GM12864 (cell line): ENCODE measurements at places on chromosomes 16 and 17.

GRCh38 chr16:17160285-17160853, 310.4 kb downstream of the XYLT1 start:
- no peak for DNase-seq

- DNase-seq, result no peak
Measured at GRCh38 chr16:3518986-3519348, 18.2 kb downstream of the CLUAP1 start.

GRCh38 chr17:33934696-33935095, 320.4 kb upstream of the CCL2 start:
- no peak for DNase-seq

DNA sequence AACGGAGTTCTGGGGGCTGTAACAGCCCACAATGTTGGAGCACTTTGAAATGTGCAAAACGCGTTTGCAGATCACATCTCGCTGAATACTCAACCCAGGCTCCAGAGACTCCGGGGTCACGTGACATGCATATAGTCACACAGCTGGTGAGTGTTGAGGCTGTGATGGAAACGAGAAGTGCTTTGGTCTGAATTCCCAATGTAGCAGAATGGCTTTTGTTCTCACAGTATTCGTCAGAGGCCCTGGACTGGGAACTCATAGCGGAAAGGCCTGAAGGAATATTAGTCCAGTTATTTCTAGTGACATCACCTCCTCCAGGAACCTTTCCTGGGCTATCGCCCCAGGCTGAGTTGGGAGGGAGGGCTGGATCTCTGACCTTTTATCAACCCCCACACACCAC, 95.8 kb upstream of the CRHR1 start:
- DNase-seq, result no peak

- no peak for DNase-seq
Measured at GRCh38 chr16:49439050-49439449, 65.4 kb downstream of the C16orf78 start.

DNA sequence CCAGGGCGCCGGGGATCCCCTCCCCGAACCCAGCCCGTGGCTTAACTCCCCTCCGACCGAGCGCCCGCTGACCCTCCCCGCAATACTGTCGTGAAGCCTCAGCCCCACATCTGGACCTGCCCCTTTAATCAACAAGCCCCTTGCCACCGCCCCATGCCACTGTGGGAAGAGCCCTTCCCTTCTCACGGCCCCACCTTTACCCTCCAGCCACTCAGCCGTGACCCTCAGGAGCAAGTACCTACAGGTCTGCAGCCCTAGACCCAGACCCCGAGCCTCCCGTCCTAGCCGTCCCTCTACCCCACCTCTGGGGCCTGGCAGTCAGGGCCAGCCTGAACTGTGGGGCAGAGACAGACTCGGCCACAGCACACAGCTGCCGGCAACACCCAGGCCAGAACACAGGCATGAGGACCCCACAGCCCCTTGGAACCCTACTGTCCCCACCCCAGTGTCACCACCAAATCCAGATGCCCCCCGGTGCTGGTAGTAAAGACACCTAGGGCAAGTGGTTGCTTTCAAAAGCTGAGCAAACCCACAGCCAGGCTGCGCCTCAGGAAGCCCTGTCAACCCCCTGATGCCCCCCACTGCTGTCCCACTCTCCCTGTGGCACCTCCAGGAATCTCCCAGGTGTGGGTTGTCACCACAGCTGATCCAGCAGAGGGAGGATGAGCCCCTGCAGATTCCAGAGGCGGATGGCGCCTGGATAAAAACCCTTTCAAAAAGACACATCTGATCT, 1.4 kb downstream of the NXPH3 start:
- DNase-seq, result no peak

DNA sequence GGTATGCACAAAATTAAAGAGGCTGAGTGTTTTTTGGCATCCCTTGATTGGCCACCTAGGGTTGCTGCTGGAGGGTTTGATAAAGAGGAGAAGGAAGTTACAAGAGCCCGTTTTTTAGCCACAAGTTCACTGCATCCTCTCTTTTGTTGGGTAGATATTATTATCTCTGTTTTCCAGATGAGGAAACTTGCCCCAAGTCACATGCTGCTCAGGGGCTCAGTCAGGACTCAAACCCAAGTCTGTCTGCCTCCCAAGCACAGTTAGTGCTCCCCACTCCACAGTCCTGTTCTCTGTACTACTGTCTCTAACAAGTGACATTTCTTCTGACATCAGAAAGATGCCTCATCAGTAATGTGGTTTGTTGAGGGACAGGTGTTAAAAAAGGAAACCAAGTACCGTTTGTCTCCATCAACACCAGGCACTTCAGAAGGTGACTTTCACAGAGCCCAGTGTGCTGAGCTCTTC, 1.4 kb downstream of the NT5M start:
- DNase-seq, result no peak

DNA sequence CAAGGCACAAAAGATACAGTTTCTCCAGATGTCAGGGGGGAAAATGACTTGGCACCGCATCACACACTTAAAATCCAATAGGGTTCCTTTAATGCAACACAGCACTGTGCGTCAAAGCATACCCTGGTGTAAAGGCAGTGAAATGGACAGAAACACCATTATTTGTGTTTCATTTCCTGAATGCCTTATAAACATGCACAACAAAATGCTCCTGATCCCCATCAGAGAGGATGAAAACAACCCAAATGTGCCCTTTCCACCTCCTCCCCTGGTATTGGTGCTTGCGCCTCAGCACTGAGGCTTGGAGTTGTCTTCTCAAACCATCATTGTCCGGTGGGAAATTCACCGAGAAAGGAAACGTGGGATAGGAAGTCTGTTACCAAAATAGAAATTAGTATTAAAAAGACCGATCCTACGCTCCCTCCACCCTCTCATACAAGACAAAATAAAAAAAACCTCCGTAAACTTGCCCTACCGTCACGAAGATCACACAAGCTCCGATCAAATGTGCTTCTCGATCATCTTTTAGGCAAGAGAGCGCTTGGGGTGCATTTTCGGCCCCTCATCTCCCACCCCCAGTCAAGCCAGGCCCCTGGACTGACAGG, 722 bp downstream of the CDC27 start:
- DNase-seq, result no peak

GRCh38 chr16:12314653-12315185, 338.2 kb downstream of the SNX29 start:
- DNase-seq, result no peak

DNA sequence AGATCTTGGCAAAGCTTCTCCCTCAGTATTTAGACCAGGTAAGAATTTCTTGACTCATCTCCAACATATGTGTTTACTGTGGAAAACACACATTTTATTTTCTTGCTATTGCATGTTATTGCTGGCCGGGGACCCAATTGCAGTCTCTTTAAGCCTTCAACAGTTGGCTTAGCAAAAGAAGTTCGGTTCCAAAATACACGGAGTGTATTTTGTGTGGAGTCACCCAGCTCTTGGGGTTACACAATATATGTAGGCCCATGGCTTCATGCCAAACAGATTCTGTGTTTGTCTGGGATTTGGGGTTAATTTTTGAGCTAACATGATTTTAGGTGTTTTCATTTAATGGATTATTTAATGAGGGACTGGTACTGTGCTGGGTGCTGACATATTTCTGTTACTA, 4.0 kb downstream of the ALDH3A2 start:
- DNase-seq, result no peak

- no peak for DNase-seq
Measured at GRCh38 chr17:67680445-67681224, 37.1 kb upstream of the NOL11 start.
